Body of pancreas (tissue), 4 donors: ENCODE measurements at places on chromosomes 3 and 15. TPM values are rescaled to one million over a fixed set of nuclear protein-coding genes. Genes with fewer than 3 reads are reported as not detected.

DNA sequence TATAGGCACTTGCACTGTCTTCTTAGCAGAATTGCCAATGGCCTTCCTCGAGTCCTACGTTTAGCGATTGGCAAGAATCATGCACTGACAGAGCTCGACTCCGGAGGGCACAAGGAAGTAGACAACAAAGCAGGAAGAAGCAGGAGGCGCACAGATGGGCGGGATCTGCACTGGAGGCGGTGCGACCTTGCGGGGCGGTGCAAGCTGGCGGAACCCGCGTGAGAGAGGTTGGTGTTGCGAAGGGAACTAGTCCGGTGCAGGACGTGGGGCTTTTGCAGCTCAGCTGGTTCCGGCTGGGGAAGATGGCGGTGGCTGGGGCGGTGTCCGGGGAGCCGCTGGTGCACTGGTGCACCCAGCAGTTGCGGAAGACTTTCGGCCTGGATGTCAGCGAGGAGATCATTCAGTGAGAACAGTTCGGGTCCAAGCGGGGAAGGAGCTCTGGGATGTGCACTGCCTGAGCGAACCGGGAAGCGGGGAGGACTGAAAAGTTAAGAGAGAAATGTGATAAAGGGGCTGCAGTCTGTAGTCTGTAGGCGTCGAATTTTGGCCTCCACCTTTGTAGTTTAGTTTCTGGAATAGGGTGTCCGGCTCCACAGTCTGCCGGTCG lies at the start of gene TRIP4:
TRIP4 (plus strand) TSS at position 275 of the 607 bp plus-strand sequence; CDS start at position 303, 28 bp downstream.
- no peaks in the 10 kb centered on the region for H3K36me3 ChIP-seq
- no peaks in the 10 kb centered on the region for H3K27me3 ChIP-seq
- peak within 1 kb of the TSS; percentile 72 for H3K27ac ChIP-seq
- DNase-seq = peak; percentile 96

DNA sequence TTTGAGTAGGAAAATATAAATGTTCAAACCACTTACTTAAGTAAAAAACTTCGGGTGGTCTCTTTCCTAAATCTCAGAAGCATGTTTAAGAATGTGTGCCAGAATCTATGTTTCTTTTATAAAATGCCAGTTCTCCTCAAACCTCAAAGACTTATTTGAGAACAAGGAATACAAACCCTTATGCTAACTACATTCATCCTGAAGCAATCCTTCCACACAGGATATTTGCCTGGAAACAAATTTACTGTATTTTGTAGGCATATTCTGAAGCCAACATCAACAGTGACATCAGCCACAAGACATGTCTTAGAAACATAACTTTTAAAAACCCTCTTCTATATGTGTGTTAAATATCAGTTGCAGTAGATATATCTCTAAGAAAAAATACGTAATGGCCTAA lies 1077.0 kb downstream of the ROBO1 start:
- no peak overlapping the region for H3K27ac ChIP-seq
- H3K27me3 ChIP-seq = peaks cover 5% of the 10 kb centered on the region
- no peaks in the 10 kb centered on the region for H3K36me3 ChIP-seq
- no peak for DNase-seq
- no peak overlapping the region for H3K4me3 ChIP-seq

- H3K4me1 ChIP-seq = no peaks in the 10 kb centered on the region
- H3K36me3 ChIP-seq = no peaks in the 10 kb centered on the region
- no peak overlapping the region for H3K27ac ChIP-seq
- no peak for DNase-seq
These were observed 73.4 kb downstream of the GTPBP8 start for GRCh38 chr3:113064183-113064582.

DNA sequence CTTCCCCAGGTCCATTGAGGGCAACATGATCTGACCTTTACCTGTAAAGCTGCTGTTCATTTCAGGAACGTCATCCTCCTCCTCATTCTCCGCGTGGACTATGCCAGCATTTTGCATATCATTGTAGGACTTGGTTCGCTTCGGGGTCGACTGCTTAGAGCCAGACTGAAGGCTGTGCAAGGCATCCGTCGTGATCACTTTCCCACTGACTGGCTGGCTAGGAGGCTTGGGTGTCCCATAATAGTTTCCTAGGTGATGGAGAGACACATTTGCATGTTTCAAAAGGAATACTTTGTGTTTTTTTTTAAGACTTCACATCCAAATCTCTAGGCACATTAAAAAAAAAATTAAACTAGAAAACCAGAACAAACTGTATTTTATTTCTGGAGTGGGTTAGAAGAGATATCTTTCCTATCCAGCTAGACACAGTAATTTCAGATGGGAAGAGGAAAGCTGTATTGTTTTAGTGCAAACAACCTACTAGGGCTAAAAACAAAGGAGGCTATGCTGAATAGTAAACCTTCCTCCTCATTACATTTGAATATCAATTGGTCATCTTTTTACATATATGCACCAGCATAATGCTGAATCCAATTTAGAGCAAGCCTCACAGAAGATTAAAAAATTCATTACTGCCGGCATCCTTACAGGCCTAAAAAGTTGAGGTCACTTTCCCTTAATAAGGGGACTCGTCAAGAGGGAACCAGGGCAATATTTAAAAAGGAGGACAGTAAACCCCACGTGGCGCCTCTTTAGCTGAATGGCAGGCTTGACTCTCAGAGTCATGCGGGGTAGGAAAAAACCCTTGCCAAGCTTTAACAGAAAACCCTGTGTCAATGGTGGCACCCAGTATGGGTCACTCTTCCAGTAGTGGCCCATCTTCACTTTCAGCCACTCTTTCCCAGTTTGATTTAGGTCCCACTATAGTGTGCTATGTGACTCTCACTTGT lies 559.9 kb downstream of the MAGI1 start:
- peaks cover 19% of the 10 kb centered on the region for H3K4me1 ChIP-seq
- no peak for DNase-seq
- H3K4me3 ChIP-seq = no peak overlapping the region
- H3K27ac ChIP-seq = no peak overlapping the region
- H3K27me3 ChIP-seq = no peaks in the 10 kb centered on the region

- H3K36me3 ChIP-seq = no peaks in the 10 kb centered on the region
- no peak for DNase-seq
- no peak overlapping the region for H3K27ac ChIP-seq
- no peaks in the 10 kb centered on the region for H3K27me3 ChIP-seq
- no peak overlapping the region for H3K4me3 ChIP-seq
These were observed 82.0 kb downstream of the KCNMB2 start for GRCh38 chr3:178618197-178618596.

GRCh38 chr3:124774327-124774718 lies 44.1 kb downstream of the UMPS start:
- H3K27me3 ChIP-seq = no peaks in the 10 kb centered on the region
- peak overlapping the region; percentile 73 for H3K27ac ChIP-seq
- peaks cover 14% of the 10 kb centered on the region for H3K4me1 ChIP-seq
- no peaks in the 10 kb centered on the region for H3K36me3 ChIP-seq
- DNase-seq = peak; percentile 66
- H3K4me3 ChIP-seq = no peak overlapping the region

- H3K27ac ChIP-seq = no peak overlapping the region
- DNase-seq = no peak
- H3K36me3 ChIP-seq = no peaks in the 10 kb centered on the region
- no peak overlapping the region for H3K4me3 ChIP-seq
- no peaks in the 10 kb centered on the region for H3K4me1 ChIP-seq
These were observed 78.8 kb downstream of the CLDN11 start for GRCh38 chr3:170497207-170498095.

DNA sequence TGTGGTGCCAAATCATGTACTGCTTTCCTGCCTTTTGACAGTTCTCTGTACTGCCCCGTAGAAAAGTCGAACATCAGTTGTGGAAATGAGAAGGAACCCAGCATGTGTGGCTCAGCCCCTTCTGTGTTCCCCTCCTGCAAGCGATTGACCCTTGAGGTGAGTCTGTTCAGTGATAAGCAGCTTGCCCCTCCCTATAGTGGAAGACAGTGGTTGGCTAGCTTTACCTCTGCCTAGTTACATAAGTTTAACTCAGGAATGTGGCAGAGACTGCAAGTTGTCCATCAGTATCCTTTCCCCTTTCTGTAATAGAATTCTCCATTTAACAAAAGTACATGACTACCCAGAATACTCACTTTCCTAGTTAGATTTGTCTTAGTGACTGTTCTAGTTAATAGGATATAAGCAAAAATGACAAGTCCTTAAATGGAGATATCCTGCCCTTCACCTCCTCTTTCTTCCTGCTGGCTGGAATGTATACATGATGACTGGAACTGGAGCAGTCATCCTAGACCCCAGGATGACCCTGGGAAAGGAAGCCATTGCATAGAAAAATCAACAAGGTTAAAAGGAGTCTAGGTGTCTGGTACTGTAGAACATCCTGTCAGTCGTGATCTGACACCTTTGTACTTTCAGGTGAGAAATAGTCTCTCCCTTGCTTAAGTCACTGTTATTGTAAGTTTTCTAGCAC lies 10.6 kb downstream of the SETMAR start:
- no peak for DNase-seq
- no peaks in the 10 kb centered on the region for H3K27me3 ChIP-seq
- no peak overlapping the region for H3K4me3 ChIP-seq
- no peak overlapping the region for H3K27ac ChIP-seq
- peaks cover 8% of the 10 kb centered on the region for H3K4me1 ChIP-seq

DNA sequence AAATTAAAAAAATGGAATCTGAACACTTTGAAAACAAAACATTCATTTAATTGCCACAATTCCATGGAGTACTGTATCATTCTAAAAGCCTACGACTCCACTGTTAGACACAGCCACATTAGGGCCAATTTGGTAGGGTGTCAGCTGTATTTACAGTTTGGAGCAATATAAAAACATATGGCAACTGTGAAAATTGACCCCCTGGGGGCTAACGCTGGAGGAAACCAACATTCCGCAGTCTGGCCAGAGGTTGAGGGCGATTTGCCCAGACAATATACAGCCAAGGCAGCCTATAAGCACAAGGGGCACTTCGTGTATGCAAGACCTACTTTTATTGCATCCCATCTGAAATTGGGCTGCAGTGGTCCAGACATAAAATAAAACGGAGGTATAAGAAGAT lies 476.5 kb upstream of the WNT5A start:
- H3K4me1 ChIP-seq = no peaks in the 10 kb centered on the region
- H3K4me3 ChIP-seq = no peak overlapping the region
- DNase-seq = no peak
- H3K27ac ChIP-seq = no peak overlapping the region
- no peaks in the 10 kb centered on the region for H3K36me3 ChIP-seq
- no peaks in the 10 kb centered on the region for H3K27me3 ChIP-seq

GRCh38 chr3:118000219-118000618 lies 1034.4 kb downstream of the IGSF11 start:
- peaks cover 8% of the 10 kb centered on the region for H3K4me1 ChIP-seq
- no peaks in the 10 kb centered on the region for H3K36me3 ChIP-seq
- H3K27me3 ChIP-seq = no peaks in the 10 kb centered on the region
- H3K27ac ChIP-seq = no peak overlapping the region
- no peak overlapping the region for H3K4me3 ChIP-seq
- no peak for DNase-seq

- DNase-seq = no peak
- H3K27me3 ChIP-seq = no peaks in the 10 kb centered on the region
- no peaks in the 10 kb centered on the region for H3K36me3 ChIP-seq
- no peak overlapping the region for H3K27ac ChIP-seq
- no peak overlapping the region for H3K4me3 ChIP-seq
- H3K4me1 ChIP-seq = peaks cover 43% of the 10 kb centered on the region
These were observed 5.5 kb upstream of the NR2C2 start for GRCh38 chr3:14941871-14942270.

DNA sequence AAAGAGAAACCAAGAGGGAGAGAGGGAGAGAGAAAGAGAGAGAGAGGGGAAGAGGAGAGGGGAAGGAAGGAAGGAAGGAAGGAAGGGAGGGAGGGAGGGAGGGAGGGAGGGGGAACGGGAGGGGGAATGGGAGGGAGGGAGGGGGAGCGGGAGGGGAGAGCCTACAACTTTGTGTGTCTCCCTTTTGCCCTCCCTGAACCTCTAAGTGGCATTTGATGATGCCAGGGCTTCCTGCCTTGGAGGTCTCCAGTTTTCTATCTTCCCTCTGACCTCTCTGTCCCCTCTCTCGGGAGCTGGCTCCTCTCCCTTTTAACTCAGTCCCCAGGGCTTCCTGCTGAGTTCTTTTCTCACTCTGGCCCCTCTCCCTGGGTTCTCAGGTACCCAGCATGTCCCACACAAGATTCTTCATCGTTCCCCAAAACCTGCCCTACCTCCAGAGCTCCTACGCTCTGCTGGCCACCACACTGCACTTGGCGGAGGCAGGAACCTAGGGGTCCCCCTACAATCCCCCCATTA lies 12.5 kb upstream of the FAM174B start:
- no peaks in the 10 kb centered on the region for H3K27me3 ChIP-seq
- no peak overlapping the region for H3K27ac ChIP-seq
- no peak for DNase-seq
- H3K36me3 ChIP-seq = no peaks in the 10 kb centered on the region

DNA sequence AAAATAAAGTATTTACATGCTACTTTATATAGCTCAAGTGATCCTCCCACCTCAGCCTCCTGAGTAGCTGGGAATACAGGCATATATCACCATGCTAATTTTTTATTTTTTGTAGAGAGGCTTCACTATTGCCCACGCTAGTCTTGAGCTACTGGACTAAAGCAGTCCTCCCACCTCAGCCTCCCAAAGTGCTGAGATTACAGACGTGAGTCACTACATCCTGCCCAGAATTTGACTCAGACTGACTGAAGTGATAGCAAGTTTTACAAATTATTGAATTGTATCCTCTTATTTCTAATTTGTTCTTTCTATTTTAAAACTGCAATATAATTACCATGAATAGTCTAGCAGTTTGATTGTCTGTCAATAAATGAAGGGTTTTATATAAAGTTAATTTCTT lies 210.3 kb upstream of the CGNL1 start:
- no peak overlapping the region for H3K4me3 ChIP-seq
- no peaks in the 10 kb centered on the region for H3K27me3 ChIP-seq
- H3K36me3 ChIP-seq = no peaks in the 10 kb centered on the region
- DNase-seq = no peak
- H3K4me1 ChIP-seq = no peaks in the 10 kb centered on the region
- H3K27ac ChIP-seq = no peak overlapping the region

DNA sequence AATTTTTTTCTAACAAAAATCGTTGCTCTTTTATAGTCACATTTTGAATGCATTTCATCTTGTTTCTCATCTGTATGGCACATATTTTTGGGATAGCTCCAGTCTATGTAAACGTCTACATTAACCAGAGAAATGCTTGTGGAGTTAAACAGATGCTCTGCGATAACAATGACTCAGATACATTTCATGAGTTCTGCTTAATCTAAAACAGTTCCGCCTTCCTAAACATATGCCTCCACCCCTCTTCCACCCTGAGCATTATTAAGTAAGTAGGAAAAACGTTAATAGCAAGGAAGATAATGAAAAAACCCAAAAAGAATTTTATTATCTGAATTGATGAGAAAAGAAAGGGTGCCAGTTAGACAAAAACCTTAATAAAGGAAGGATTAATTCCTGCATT lies 396.1 kb downstream of the TUSC7 start:
- H3K4me3 ChIP-seq = no peak overlapping the region
- no peaks in the 10 kb centered on the region for H3K36me3 ChIP-seq
- H3K4me1 ChIP-seq = no peaks in the 10 kb centered on the region
- no peak overlapping the region for H3K27ac ChIP-seq
- no peaks in the 10 kb centered on the region for H3K27me3 ChIP-seq
- DNase-seq = no peak

Gene AMOTL2
- 65.1 TPM for total RNA-seq

Gene GPR156
- not detected for total RNA-seq

Gene CFAP100
- total RNA-seq = not detected

Gene HDC
- total RNA-seq = not detected

Gene ATP11B
- total RNA-seq = 125 TPM

Gene CDCP1
- 6.3 TPM for total RNA-seq

Gene DLL4
- 0.33 TPM for total RNA-seq

Gene CPA3
- total RNA-seq = 4.9 TPM
